ENCODE measurements at places on chromosomes 1 and 21.
A peak's percentile ranks its signal among the peaks of the same experiment; 100 is the strongest.

GRCh38 chr1:232009741-232010140 is 383.2 kb downstream of the DISC1 start:
- no peak for DNase-seq

- DNase-seq: peak; percentile 88
These were observed 29.6 kb downstream of the DEGS1 start for GRCh38 chr1:224212618-224213061.

- DNase-seq: no peak
These were observed 20.3 kb upstream of the FCRL4 start for GRCh38 chr1:157618190-157618589.

DNA sequence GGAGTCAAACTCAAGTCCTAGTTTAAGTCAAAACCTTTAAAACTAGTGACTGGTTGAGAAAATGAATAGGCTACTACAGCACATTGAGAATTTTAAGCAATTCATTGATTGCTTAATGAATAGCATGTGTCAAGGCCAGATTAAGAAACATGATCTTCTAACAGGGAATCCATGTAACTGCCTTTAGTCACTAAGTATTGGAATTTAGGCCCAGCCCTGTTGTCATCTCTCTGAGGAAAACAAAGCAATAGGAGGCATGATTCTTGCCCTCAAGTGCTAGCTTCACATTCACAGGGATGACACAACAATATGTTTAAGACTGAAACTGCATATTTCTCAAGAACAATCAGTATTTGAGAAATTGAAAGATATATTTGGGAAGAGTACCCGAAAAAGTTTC is 70.0 kb upstream of the PTGS2 start:
- DNase-seq: no peak

DNA sequence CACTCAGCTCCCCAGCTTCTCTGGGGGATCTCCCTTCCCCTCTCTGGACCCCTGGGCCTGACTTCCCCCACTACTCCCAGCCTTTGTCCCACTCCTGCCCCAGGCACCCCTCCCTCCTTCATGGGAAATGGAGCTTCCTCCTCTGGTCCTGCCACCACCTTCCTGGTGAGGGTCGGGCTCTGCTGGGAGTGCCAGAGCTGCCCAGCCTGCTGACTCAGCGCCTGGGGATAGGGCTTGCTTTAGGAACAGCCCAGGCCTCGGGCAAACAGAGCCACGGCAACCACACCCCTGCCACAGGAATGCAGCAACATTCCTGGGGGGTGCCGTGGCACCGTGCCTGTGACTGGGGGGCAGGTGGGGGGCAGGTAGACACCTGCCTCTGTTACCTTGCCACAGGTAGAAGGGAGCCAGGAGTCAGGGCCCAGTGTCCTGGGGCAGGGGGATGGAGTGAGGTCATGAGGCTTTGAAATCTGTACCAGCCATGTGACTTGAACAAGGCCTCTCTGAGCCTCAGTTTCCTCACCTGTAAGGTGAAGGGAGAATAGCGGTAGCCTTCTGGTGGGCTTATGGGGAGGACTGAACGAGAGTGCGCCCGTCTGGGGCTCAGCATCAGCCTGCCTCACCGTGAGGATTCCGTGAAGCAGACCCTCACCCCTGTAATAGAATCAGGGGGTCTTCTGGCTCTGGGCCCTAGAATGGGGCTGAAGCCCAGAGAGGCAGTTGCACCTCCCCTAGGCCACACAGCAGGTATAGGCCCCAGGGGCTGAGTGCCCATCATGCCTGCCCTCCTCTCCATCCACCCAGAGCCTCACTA is 17.8 kb upstream of the EPHA2 start:
- peak; percentile 79 for DNase-seq

GRCh38 chr1:214008791-214009422 is 21.1 kb downstream of the PROX1 start:
- no peak for DNase-seq

DNA sequence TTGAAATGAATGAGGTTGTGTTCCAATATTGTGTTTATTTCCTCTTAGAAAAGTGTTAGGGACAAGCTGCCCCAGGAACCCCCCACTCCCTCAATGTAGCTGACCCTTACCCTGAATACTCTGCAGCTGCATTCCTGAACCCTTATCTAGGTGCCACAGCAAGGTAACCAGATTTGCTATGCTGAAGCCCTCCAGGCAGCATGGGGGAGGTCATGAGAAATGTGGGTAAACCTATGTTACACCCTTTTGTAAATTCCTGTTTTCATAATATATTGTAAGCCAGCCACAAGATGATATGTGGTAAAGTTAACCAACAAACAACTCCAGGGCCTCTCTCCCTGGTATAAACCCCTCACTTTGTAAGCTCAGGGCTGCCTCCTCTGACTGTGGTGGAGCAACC is 27.8 kb upstream of the CLDN8 start:
- no peak for DNase-seq

GRCh38 chr1:223810586-223810985 is 35.2 kb downstream of the TP53BP2 start:
- no peak for DNase-seq

GRCh38 chr1:165161130-165161529 is 195.4 kb downstream of the LMX1A start:
- DNase-seq: peak; percentile 74

- no peak for DNase-seq
These were observed 119.2 kb upstream of the KIAA1614 start for GRCh38 chr1:180793451-180793850.

GRCh38 chr1:39269791-39270342 is 65.4 kb downstream of the MACF1 start:
- DNase-seq: peak; percentile 28

DNA sequence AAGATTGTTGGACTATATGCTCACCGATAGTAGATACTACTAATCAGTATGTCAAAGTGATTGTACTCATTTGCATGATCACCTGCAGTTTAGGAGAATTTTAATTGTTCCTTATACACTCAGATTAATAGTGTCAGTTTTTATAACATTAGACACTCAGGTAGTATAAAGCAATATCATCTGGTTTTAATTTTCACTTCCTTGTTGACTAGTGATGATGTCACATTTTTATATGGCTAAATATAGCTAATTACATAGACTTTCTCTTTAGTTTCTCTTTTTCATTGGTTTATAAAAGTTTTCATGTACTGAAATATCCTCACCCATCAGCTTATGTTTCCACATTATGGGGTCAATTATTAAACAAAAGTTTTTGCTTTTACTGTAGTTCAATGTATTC is 1332.4 kb upstream of the ADGRL2 start:
- DNase-seq: no peak
